ENCODE measurements at places on chromosomes 4 and X.

DNA sequence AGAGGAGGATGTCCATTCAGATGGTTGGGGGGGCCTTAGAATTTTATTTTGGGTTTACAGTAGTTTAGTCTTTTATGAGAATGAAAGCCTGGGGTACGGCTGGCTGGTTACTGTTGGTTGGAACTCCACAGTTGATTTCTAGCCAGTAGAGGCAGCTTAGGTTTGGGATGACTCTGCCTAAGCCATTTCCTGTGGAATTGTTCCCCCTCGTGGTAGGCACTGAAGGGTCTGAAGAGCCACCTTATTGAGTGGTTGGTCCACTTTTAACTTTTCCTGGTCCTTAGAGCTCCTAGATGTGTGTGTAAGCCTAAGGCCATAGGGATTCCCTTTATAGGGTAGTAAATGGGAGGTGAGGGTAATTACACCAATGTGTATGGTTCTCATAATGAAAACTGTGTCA lies 19.7 kb downstream of the SPIN3 start:
- DNase-seq, result no peak

DNA sequence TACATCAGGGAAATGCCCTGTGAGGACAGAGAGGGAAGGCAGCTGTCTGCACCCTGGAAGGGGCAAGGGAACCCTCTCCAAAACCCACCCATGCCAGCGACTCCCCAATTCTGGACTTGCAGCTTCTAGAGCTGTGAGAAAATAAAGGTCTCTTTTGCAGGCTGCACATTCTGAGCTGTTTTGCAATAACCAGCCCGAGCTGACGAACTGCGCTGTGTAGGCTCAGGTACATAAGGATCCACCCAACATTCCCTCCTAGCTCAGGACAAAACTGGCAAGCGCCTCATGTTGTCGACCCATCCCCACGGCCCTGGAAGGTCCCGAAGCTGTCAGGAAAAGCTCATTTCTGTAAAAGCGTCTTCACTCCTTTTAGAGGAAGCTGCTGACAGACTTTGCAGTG lies 271.8 kb downstream of the CRLF2 start:
- DNase-seq, result no peak

DNA sequence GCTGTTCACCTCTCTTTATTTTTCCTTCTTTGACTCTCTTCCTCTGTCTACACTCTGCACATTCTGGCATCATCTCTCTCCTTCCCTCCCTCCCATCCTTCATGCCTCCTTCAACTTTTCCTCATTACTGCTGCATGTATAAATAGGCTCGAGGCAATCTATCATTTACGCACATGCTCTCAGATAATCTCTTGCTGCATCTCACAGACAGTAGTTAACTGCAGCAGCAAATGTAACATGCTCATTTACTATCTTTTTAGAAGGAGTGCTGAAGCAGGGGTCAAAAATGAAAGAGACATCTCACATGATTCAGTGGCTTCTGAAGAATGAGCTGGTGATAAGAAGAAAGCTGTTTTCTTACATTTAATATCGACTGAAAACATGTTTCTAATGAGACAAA lies 127.7 kb downstream of the RASL11B start:
- DNase-seq, result no peak

DNA sequence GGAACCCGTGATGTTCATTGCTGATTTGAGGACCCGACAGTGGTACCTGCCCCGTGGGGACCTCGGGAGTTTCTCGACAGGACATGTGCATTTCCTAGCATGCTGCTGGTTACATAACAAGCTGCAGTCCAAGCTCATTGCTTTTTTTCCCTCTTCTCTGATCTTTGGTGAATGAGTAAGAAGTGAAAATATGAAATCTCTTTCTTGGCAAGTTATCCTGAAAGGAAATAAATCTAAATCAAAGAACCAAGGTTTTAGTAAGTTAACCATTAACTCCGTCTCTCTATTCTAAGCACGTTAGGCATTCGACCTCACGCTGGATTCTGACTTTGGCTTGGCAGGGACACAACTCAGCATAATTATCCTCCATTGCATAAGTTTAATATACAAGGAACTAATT lies 86.6 kb downstream of the STK32B start:
- DNase-seq, result no peak

- no peak for DNase-seq
These were observed 391 bp downstream of the UBL4A start for GRCh38 chrX:154486052-154486395.

DNA sequence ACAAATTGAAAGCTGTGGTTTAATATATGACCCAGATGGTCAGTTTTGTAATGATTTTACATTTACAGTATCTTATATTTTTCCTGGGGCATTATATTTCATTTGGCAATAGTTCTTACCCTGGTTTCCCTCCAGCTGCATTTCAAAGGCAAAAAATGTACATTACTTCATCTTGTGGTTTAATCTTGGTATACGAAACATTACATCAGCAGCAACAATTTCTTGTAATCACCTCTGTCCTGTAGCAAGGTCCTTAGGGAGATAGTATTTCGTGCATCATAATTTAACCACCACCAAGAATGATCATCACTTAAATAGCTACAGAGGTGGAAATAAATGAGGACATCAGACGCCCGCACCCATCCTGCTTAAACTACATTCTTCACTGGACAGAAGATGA lies 48.8 kb downstream of the HS6ST2 start:
- DNase-seq, result no peak

DNA sequence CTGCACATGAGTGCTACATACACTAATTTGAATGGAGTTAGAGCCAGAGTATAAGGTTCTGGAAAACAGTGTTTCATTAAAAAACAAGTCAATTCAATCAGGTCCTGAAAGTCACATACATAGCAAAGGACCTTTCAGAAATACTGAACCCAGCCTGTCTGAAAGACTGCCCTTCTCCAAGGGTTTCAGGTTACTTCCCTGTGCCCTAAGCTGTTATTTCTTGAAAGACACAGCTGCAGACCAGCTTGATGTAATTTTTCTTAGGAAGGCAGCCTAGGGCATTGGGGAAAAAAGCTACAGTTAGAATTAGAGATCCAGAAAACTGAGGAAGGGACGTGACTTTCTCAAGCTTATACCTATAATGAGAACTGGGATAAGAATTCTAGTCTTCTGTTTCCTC lies 155.9 kb upstream of the MAOA start:
- no peak for DNase-seq

DNA sequence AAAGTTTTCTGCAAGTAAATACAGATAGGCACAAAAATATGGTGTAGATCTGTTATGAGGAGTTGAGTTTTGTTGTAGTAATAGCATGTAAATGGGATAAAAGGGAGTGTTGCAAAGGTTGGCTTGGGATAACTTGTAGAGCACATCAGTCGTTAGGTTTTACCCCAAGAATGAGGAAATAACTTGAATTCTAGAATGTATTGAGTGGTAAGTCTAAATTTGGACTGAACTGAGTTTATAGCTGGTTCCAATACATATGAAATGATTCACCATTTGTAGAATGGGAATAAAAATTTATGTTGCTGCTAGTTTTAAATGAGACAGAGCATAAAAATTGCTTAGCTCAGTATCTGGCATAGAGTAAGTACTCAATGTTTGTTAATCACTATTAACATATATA lies 719.2 kb downstream of the FSTL5 start:
- no peak for DNase-seq

DNA sequence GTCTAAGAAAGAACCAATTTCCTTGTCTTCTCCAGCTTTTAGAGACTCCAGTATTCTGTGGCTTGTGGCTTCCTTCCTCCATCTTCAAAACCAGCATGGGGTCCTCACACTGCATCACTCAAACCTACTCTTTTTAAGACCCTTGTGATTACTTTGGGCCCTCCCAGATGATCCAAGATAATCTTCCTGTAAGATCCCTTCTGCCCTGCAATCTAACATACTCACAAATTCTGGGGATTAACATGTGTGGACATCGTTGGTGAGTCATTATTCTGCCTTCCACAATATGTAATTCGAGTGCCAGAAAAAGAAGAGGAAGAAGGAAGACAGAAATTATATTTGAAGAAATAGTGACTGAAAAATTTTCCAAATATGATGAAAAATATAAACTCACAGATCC lies 47.9 kb downstream of the BEND4 start:
- no peak for DNase-seq

- no peak for DNase-seq
These were observed 163.5 kb upstream of the MXRA5 start for GRCh38 chrX:3509934-3510333.

DNA sequence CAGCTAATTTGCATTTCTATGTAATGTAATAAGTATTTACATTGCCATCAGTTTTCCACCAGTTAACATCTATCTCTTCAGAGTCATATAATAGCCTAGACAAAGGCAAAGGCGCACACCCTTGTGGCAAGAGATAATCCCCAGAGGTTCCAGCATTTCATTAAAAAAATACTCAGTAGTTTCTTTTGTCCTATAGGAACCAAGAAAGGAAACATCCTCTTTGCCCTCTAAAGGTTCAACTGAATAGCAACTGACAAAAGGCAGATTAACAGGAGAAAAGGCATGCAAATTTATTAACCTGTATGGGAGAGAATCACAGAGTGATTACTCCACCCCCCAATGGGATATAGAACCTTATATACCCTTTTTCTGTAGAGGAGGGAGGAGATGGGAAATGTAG lies 48.4 kb downstream of the MAGEB17 start:
- DNase-seq, result no peak

DNA sequence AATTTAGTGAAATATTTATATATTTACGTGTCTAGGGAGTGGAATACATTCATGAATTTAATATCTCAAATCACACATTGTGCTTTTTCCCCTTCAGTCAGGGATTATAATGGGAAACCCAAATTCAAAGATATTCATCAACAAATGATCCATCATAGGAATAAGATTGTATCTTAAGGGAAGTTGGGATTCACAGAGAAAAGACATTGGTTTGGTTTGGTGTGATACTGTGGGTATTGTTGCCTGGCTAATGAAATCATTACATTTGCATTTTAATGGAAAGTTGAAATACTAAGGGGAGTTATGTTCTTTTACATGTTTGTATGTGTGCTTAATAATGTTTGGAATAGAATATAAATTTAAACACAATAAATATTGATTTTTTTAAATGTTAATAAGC lies 1.7 kb downstream of the TET2 start:
- no peak for DNase-seq

GRCh38 chr4:168924667-168925066 lies 85.4 kb downstream of the CBR4 start:
- no peak for DNase-seq

DNA sequence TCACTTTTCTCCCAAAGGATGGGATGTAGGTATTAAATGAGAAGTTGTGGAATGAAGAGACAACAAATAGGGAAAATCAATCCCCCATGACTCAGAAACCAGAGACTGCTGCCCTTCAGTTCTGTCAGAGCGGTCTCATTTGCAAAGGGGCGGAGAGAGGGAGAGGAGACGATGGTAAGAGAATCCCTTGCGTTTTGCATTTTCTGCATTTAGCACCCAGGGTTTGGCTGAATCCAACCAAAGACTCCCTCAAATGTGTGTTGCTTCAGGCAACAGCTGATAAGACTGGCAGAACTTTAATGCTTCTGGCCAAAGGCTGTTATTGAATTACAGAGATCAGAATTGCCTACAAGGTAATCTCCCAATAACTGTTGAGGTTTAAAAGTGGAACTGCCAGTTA lies 230.2 kb downstream of the EVC2 start:
- no peak for DNase-seq

DNA sequence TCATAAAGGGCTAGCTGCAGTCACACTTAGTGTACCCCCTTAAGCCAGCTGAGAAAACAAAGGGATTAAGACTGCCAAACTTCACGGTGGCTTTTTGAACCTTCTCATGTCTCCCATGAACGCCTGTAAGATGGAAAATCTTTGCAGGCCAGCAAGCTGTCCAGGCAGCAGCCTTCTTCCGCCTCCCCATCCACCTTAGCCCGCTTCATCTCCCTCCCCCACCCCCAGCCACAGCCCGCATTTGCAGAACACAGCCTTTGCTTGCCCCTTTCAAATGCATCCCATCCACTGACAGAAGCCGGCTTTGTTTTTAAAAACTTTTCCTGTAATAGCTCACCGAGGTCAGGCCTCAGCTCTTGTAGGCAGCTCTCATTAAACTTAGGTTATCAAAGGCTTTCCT lies 113.8 kb upstream of the FAM9B start:
- no peak for DNase-seq

- peak; percentile 12 for DNase-seq
These were observed 265.9 kb downstream of the ADAMTS3 start for GRCh38 chr4:72302981-72303704.

- DNase-seq, result no peak
These were observed 26.6 kb downstream of the PPM1K start for GRCh38 chr4:88257726-88258125.

DNA sequence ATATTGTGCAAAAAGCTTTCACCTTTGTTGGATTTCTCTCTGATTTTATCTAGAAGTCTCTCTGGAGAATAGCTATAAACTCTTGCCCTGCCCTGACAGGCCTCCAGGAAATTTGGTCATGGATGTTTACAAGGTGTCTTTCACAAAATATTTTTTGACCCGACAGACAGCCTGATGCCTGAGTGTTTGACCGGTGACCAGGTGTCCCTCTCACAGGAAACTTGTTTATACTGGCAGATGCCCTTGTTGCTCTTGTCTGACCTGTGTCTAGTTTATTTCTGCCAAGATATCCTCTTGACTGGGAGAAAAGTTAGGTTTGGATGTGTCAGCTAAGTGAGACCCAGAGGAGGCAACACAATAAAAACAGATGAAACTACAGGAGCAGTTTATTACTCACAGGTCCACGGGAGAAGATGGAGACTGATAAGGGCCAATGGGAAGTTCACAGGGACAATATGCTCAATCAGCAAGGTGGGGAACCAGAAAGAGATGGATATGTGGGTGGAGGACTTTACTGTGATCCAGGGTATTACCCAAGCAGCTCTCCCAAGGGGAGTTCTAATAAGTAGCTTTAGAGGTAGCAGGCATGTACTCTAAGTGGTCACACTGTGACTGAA lies 243.3 kb downstream of the ARAP2 start:
- no peak for DNase-seq

GRCh38 chrX:24025741-24026403 lies 1.1 kb downstream of the KLHL15 start:
- DNase-seq, result no peak

DNA sequence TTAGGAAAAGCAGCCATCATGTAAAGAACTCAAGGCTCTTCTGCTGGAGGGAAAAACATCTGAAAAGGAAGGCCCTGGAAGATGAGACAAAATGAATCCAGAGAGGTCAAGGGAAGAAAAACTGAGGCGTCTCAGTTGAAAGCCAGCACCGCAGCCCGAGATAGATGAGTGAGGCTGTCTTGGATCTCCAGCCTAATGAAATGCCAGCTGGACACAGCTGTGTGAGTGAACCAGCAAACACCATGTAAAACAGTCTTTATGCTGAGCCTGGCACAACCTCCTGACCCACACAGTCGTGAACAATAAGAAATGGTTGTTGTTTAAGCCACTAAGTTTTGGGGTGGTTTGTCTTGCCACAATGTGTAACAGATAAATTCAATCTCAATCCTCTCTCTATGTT lies 48.6 kb upstream of the RASL11B start:
- DNase-seq, result no peak

DNA sequence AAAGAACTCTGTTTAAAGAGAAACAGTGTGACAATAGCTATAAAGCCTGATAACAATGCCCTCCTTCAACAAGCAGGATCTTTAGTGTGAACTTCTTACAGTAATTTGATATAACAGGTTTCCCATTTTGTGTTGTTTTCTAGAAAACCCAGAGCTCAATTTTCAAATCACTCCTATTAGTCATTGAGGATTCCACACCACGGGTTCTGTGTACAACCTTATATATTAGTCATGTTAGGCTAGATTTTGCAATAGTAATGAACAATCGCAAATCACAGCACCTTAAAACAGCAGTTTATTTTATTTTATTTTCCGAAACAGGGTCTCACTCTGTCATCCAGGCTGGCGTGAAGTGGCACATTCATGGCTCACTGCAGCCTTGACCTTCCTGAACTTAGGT lies 1020.9 kb upstream of the INTU start:
- no peak for DNase-seq
